ENCODE measurements at places on chromosomes 7 and 10.

- DNase-seq = no peak
These were observed 6.1 kb downstream of the ZP3 start for GRCh38 chr7:76430836-76431235.

- DNase-seq = no peak
These were observed 34.5 kb downstream of the DNMBP start for GRCh38 chr10:99975106-99975829.

GRCh38 chr10:88389456-88389855 is 193.7 kb downstream of the RNLS start:
- DNase-seq = peak; percentile 23

DNA sequence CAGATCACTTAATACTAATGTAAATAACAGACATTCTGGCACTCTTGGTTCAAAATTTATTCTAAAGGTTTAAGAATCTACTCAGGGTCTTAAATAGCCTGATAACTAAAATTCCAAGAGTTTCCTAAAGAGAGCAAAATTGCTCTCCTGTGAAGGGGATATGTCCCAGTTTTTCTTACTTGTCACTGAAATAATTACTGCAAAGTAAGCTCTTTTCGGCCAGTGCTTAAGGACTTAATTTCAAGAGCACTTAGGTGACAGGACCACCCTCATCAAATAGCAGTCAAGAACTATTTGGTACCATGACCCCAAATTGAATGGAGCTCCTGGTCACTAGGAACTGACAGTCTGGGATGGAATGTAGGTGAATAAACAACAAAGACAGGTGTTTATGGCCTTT is 1.8 kb upstream of the IMMP2L start:
- DNase-seq = no peak

- DNase-seq = no peak
These were observed 24.6 kb upstream of the NPFFR1 start for GRCh38 chr10:70308121-70309060.
